ENCODE measurements at places on chromosomes 16 and 17. TPM values are rescaled to one million over a fixed set of nuclear protein-coding genes. Genes with fewer than 3 reads are reported as not detected.

- no peak for DNase-seq
Observed at GRCh38 chr17:80794281-80795089, 197.2 kb upstream of the CHMP6 start.

DNA sequence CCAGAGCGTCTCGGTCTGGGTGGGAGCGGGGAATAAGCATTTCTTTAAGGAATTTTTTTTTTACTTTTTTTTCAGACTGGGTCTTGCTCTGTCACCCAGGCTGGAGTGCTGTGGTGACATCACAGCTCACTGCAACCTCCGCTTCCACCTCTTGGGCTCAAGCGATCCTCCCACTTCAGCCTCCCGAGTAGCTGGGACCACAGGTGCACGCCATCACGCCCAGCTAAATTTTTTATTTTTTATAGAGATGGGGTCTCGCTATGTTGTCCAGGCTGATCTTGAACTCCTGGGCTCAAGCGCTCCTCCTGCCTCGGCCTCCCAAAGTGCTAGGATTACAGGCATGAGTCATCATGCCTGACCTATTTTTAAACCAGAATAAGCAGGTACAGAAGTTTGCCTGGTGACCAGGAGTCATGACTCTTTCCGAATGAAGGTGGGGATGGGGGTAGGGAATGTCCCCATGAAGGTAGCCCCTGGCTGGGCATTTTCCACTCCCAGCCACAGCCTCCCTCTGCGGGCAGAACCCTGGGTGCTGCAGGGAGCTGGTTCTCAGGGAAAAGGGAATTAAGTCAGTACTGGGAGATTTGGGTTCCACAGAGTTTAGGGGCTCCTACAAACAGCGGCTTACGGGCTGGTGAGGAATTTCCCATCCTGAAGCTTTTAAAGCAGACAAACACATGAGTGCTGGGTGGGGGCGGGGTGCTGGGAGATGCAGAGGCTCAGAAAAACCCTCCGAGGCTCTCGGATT lies 48.3 kb downstream of the TBC1D16 start:
- DNase-seq = no peak

The SLC5A2 gene
- total RNA-seq = not detected

The KRTAP2-2 gene
- not detected for total RNA-seq

GRCh38 chr17:39719563-39720355 lies 10.6 kb downstream of the MIEN1 start:
- no peak for DNase-seq

The SSTR5 gene
- total RNA-seq = not detected

The KRT39 gene
- total RNA-seq = not detected
